Cerebellar nuclear complex (tissue), 1 donor: ENCODE measurements at places on chromosomes 1 and 21.

GRCh38 chr1:207831517-207832327, 79.2 kb downstream of the CD34 start:
- no peak for DNase-seq

DNA sequence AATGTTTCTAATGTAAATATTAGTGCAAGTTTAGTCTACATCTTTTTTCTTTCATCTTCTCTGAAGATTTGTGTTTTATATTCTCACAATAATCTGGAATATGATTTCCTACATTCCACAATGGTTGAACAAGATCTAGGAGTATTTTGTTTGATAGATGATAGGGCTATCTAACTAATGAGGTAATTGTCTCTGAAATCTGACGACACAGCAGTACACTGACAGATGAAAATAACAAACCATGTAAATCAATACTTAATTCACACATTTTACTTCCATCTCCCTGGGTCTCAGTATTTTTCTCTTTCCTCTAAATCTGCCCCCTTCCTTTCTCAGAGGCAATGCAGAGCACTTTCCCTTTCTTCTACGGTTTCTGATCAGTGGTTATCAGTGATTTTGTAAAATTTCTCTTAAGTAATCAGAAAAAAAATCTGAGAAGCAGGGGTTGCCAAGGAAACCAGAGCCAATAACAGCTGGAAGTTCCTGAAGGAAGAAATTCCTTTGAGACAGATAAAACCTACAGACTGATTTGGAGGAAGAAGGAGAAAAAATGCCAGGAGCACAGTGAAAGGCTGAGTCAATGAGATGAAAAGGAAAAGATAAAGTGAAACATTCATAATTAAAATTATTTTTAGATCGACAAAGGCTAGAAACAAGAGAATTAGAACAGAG, 7.3 kb upstream of the ANKRD13C start:
- no peak for DNase-seq

DNA sequence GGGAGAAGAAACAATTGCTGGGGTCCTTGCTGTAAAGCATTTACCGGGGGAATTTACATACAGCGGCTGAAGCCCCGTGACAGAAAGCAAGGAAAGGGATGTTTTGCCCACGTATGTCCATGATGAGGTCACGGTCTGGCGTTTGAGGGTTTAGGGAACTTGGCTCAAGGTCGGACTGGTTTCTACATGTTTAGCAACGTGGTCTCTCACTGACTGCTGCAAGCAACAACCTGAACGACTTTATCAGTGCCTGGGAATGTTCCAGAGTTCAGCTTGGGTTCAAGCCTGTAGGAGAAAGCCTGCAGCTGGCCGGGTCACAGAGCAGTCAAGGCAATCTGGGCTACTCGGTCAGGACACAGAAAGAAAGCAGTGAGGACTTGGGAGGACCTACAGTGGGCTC, 323.3 kb downstream of the AJAP1 start:
- DNase-seq = no peak

GRCh38 chr1:196148367-196148970, 459.8 kb downstream of the KCNT2 start:
- no peak for DNase-seq

DNA sequence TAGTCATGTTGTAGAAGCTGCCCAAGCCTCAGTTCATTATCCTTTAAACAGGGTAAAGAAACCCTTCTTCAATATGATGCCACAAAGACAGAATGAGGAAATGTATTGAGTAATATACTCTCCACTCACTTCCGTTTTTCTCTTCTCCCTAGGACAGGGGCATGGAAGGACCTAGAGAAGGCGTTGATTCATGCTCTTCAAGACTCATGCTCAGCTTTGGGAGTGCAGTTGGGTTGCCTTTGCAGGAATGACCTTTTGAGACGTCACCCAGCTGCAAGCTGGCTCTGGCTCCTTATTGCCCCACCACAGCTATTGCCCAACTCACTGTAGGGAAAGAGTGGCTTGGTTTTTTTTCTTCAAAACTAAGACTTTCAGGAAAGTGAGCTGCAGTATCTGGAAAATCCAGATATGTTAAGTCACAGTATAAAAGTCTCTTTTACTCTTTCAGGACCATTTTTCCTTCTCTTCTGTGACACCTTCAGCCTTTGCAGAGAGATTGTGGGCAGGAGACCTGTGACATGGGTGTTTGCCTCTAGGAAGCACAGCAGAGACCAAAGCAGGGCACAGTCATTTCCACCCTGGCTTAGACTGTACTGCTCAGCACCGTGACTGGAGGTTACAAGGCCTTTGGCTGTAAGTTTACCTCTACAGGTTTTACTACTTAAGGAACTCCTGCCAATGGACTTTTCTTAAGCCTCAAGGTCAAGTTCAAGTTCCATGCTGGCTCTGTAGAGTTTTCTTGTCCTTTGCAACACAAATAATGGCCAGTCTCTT, 39.5 kb downstream of the XCL2 start:
- no peak for DNase-seq

DNA sequence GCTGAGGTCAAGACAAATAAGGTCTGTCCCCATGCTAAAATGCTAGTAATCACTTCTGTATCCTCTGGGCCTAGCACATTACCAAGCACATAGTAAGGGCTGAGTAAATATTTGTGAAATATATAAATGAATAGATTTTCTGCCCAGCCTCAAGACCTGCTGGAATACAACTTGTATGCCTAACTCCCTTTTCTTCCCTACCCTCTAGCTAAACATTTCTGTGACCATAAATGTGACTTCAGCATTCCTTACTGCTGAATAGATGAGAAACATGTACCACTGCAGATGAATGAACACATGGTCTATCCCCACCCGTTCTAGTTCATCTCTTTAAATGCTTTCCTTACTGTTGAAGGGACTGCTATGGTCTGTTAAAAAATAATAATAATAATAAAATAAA, 209.0 kb upstream of the HOOK1 start:
- DNase-seq = no peak

DNA sequence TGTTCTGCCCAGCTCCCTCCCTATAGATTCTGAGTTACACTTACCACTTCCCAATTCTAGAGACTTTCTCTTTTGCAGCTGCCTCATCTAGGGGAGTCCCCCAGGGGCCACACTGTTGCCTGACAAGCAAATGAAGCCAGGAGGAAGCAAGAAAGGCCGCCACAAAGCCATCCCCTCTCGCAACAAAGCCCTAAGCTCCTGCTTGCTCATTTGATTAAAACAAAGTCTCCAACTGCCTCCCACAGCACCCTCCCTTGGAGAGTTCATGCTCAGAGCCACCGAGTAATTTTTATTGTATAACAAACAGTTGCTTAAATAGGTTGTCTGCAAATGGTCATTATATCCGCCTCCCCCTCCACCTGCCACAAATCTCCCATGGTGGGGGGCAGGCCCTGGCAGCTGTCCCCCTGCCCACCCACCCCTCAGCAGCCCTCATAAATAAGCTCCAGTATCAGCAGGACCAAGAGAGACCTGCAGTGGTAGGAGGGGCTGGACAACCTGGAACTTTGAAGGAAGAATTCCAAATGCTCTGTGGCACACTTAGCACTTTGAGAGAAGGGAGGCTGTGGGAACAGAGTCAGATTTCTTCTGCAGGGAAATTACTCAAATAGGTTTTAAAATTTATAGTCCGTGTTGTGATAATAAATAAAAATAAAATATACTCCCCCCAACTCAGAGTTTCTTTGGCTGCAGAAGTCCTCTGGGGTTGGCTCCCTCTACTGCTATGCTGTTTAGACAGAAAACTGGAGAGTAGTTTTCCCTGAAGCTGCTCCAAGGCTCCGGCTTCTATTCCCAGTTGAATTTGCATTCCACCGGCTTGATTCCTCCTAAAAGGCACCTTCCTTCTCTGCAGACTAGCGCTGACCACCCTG, 237.5 kb downstream of the TTLL7 start:
- no peak for DNase-seq

DNA sequence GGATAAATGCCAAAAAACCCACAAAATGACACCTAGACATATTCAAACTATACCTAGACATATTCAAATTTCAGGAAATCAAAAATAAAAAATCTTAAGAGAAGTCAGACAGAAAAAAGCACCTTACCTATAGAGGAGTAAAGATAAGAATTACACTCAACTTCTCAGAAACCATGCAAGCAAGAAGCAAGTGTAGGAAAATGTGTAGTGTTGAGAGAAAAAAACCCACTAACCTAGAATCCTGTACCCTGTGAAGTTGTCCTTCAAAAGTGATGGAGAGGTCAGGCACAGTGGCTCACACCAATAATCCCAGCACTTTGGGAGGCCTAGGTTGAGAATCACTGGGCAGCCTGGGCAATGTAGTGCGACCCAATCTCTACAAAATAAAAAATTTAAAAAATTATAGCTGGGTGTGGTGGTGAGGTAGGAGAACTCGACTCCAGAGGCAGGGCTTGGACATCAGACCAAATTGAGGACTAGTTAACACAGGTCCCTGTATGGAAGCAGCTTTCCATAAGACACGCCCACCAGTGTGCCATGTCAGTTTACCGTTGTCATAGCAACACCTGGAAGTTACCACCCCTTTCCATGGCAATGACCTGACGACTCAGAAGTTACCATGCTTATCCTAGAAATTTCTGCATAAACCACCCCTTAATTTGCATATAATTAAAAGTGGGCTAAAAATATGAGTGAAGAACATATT, 20.7 kb downstream of the PDIK1L start:
- DNase-seq = no peak

GRCh38 chr1:178344513-178345091, 152.2 kb downstream of the CLEC20A start:
- no peak for DNase-seq

GRCh38 chr1:60255565-60255964, 182.0 kb upstream of the C1orf87 start:
- no peak for DNase-seq

- no peak for DNase-seq
Observed at GRCh38 chr1:202935844-202936243, 8.8 kb upstream of the KLHL12 start.

DNA sequence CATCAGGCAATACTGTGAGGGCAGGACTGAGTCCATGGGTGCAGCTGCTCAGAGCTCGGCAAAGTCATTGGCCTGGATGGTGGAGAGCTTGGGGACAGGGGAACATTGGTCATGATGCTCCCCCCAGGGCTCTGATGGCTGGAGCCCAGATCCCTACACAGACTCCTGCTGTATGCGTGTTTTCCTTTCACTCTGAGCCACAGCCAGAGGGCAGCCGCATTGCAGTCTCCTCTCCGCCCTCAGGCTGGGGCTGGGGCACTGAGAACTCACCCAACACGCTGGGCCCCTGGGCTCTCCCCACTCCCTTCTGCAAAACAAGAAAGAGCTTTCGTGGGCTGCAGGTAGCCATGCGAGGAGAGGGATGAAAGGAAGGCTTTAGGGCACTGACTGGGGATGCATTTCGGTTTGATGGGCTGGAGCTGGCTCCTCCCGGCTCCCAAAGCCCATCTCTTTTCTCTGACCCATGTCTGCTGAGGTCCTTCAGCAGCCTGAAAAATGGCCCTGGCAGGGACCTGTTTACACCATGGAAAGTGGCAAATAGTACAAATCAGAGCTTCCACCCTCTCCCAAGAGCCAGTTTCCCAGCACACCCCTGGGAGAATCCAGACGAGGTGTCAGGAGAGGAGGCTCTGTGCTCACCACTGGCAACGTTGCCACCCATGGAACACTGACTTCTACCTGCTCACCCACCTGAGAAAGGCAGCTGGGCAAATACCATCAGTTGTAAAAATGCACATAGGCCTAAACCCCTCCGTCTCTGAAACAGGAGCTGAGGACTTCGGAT, 43.8 kb downstream of the CAPN2 start:
- DNase-seq = no peak

DNA sequence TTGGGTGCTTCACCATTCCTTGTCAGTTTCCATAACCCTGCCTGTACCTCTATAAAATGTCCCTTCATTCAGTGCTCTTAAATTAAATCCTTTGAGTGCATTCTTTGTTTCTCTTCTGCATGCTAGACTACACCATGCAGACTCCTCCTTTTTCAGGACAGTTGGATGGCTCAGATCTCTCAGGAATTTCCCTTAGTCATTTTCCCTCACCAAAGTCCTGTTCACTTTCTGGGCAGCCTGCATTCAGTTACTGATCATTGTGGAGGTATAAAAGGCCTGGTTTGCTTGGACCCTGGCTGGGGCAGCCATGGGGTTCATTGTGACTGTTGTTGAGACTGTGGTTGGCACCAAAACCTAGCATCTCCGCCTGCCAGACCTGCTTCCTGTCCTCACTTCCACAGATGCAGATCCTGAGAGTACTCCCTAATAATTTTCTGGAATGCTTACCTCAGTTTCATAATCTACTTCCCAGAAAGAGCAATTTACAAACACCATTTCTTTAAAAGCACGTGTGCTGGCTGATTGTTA, 88.4 kb downstream of the PDE4B start:
- no peak for DNase-seq

- DNase-seq = no peak
Observed at GRCh38 chr1:231327617-231328016, 10.0 kb downstream of the EXOC8 start.

DNA sequence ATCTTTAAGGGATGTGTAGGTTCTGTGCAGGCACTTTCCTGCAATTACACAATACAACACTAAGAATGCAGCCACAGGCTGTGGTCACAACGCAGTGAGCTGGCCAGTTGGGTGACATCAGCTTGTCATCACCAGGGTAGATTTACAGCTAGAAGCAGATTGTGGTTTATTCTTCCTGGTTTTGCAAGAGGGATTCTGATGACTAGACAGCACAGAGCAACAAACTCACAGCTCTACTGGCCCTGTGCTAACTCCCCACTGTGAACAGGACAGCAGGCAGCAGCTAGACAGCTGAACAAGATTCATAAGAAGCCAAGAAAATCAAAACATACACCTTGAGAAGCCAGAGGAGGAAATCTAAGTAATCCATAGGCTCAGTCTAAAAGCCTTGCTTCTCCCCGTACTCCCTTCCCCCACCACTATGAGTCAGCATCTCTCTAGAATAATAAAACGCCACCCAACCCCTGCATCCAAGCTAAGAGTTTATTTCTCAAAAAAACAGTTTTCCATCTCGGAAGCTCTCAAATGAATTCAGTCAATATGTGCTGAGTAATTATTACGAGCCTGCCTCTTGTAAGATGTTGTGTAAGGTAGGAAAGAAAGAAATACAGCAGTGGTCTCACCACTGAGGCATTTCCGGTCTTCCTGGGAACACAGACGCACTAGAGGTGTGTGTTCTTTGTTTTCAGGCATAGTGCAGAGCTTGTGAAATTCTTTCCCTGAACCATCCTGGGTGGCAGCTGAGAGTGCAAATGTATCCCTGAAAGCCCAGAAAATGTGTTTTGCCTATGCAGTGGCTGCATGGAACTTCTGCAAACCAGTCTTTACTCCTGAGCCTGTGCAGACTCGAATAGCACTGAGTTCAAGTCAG, 162.8 kb downstream of the NTPCR start:
- no peak for DNase-seq

DNA sequence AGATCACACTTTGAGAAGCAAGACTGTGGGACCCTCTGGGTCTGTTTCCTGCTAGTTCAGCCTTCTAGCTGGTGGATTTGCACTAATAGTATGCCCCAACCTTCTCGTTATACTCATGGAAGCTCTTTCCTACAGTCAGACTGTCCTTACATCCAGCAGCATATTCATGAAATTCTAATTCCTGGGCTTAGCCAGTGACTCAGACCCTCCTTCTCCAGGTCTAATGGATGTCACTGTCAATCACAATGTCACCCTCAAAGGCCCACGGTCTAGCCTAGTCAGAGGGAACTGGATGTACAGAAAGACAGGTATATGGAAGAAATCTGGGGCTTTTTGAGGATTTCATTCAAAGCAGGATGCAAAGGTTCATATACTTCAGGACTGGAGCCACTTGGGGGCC, 72.4 kb downstream of the KCNJ15 start:
- DNase-seq = no peak
